Inflammatory macrophage (primary cell): ENCODE measurements at places on chromosomes 4 and X.

DNA sequence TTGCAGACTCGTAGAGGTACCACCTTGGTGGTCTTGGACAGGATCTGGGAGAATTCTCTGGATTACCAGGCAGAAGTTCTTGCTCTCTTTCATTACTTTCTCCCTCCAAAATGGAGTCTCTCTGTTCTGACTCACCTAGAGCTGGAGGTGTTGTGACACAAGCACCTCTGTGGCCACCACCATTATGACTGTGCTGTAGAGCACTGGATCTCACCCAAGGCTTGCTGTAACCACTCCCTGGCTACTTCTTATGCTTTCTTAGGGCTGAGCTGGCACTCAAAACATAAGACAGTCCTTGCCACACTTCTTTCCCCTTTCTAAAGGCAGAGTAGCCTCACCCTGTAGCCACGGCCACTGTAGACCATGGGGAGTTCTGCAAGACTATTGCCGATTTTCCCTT lies 296.6 kb upstream of the DIPK2B start:
- DNase-seq, result no peak

GRCh38 chrX:135639066-135639780 lies 74.2 kb upstream of the CT45A1 start:
- no peak for DNase-seq

GRCh38 chrX:107213477-107213876 lies 7.1 kb downstream of the DNAAF6 start:
- DNase-seq, result no peak

DNA sequence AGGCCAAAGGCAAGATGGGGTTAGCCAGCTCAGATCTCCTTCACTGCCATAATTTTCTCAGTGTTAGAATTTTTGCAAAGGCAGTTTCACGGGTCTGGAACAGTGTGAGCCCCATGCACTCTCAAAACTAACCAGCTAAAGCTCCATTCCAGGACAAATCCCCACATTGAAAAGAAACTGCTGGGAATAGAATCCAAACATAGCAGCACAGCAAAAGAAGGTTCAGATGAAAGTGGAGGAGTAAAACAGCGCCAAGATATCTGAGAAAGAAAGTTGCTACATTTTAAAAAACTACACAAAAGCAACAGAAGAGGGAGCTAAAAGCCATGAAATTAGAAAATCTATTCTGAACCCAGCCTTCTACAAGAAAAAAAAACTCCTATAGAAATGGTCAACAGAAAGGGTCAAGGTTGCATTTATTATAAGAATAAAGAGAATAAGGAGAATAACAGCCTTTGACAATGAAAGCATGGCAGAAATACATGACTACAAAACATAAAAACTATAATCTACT lies 39.6 kb upstream of the SLC7A3 start:
- DNase-seq, result no peak

- DNase-seq, result no peak
These were observed 315.4 kb downstream of the DCAF12L2 start for GRCh38 chrX:125850693-125851092.

- DNase-seq, result peak; percentile 2
These were observed 184.7 kb upstream of the ZCCHC13 start for GRCh38 chrX:74119016-74119910.

- DNase-seq, result no peak
These were observed 44.9 kb downstream of the ANK2 start for GRCh38 chr4:113094331-113094730.
